Karpas-422 (cell line): ENCODE measurements at places on chromosomes 3 and 15. TPM values are rescaled to one million over a fixed set of nuclear protein-coding genes. Genes with fewer than 3 reads are reported as not detected.

DNA sequence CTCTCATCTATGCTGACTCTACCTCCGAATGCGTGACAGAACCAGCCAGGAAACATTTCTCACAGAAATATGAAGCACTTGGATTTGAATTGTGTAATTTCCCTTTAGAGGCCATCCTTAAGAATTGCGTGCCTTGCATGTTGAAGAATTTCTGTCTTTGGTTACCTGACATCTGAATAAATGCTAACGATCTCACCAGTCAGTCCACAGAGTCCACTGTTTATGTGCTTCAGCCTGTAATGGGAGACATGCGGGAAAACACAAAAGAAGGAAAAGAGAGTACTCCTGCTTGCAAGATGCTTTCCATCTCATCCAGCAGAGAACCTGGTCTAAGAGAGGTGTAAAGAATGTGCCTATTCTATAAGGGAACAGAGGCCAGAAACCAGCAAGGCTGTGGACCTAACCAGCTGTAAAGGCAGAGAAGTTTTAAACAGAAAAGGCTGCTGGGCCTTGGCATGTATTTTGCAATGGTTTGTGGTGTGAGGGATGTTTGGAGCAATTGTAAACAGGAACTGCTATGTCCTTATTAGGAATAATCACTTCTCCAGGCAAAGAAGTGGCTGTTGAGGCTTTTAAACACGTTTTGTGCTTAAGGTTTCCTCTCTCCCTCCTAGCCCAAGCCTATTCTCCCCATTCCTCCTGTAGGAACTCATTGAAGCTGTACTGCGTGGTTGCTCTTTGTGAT, 36.4 kb upstream of the BOC start:
- DNase-seq: no peak

GRCh38 chr3:196979545-196979944, 10.9 kb upstream of the PIGZ start:
- no peak for DNase-seq

DNA sequence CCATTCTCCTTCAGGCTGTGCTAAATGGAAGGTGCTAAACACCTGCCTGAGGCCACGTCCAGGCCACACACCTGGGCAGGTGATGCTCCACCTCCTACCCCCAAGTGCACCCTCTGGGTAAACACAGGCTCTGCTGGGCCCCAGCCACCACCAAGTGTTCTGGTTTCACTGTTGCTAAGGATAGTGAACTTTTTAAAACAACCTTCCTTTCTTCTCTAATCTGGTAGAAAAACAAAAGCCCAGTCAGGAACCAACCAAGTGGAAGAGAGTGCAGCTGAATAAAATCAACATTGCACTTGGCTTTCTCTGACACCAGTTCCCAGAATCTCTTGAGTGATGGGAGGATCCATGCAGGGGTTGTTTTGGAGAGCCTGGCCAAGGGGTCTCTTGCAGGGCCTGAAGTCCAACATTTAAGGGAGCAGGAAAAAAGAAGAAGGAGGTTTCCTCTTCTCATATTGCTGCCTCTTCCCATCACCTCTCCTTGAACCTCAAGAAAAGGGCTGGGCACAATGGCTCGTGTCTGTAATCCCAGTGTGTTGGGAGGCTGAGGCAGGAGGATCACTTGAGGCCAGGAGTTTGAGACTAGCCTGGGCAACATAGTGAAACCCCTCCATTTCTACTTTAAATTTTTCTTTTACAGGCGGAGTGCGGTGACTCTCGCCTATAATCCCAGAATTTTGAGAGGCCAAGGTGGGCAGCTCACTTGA, 26.2 kb upstream of the ATP13A3 start:
- DNase-seq: no peak

DNA sequence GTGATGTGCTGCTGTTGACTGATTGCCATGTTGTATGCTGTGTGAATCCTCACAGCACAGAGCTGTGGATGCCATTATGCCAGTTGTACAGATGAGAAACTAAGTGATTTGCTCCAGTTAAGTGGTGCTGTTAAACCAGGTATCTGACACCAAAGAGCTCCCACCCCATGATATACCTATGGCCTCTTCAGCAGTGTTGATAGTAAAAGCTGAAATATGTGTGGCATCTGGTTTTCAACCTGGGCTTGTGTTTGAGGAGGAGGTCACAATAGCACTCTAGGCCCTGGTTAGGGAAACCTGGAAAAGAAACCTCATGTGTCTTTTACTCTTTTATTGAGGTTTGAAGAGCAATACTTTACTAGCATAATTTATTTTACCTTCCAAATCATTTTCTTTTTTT, 21.4 kb downstream of the RAD54L2 start:
- DNase-seq: no peak

DNA sequence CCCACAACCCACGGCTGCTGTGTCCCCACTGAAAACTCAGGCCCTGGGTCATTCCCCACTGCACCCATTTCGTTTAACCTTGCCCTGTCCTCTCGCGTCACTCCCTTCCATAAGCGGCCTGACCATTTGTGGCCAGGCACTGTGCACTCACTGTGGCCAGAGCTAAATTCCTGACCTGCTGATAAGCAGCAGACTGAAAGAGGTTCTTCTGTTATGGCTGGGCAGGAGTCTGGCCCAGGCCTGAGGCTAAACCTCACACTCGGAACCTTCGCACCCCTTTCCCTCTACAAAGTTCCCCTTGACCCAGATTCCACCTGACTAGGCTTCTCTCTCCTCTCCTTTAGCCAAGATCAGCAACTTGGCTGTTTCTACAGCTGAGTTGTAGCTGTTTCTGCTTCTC, 62.3 kb downstream of the ADAMTS17 start:
- no peak for DNase-seq

DNA sequence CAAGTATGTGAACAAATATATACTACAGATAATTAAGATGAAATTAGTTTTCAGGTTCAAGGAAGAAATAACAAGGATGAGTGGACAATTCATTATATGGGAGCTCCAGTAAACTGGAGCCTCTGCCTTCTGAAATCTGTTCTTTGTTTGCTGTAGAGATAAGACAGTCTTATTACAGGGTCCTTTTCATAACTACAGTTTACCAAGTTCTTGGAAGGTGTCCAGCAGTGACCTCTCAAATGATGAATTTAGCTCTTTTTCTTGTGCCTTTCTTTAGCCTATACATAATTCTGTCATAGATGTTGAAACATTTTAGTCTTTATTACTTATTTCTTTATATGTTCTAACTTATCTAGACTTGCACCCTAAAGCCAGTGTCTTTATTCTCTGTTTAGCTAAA, 89.7 kb upstream of the GBE1 start:
- DNase-seq: no peak

GRCh38 chr3:42942693-42943092, 36.4 kb upstream of the GASK1A start:
- no peak for DNase-seq

DNA sequence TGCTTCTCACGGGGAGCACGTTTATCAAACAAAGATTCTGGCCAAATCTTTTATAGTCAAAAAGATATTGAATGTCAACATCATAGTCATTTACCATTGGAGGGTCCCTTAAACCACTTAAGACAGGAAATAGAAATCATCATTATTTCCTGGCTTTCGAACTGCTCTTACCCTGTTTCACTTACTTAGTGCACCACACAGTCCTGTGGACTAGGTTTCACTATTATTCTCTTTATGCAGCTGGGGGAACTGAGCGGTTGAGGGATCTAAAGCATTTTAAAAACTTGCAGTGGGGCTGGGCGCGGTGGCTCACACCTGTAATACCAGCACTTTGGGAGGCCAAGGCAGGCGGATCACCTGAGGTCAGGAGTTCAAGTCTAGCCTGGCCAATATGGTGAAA, 13.7 kb upstream of the TPRG1 start:
- DNase-seq: no peak

DNA sequence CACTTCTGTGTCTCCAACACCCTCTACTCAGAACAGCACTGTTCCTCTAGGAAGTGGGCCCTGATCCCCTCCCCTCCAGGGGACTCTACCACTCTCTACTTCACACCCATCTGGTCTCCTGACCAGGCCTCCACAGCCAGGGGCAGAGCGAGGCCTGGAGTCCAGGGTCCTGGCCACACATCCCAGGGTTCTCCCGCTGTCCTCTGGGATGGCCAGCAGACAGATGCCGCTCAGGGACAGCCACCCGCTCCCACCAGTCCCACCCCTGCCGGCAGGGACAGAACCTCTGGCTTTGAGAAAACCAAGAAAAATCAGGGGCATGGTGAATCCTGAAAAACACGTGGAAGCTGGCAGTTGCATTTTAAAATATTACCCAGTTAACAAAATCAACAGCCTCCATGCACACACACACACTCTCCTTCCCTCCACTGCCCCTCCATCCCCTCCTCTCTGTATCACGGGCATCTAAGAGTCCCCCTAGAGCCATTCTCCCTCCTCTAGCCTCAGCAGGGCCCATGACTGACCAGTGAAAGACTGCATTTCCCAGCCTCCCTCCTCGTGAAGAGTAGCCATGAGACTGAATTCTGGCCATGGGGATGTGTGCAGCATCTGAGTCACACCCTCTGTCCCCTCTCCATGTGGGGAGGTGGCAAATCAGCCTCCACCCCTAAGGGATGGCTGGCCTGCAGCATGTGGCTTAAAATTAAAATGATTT, 32.1 kb upstream of the IQSEC1 start:
- DNase-seq: no peak

Gene C3orf22
- not detected in 2 replicates for total RNA-seq

DNA sequence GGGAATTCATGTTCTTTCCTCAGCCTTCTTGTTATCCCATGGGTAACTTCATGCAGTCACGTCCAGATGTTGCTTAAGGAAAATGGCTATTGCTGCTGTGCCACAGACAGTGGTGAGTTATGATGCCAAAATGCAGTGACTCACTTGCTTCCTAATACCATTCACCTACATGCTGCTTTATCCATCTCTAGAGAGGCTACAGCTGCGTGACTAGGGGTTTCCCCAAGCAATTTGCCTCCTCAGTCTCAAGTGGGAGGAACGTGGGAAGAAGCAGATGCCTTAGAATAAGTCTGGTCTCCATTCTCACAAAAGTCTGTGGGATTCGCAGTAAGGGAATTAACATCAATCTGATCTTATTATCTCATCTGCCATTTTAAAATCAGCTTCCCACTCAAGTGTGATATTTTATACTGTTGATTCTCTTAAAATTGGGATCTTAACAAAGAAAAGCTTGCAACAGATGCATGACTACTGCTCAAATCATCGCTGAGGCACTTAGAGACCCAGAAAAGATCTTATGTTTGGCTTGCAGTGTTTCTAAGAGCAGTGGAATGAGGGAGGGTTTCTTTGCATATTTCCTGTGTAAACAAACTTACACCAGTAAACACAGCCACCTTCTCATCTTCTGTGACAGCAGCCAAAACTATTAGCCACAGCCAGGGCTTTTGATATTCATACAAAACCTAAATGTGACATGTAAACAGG, 62.0 kb upstream of the ACP3 start:
- DNase-seq: no peak

Gene SLC6A11
- not detected in 2 replicates for total RNA-seq

Gene MLH1
- total RNA-seq: 47.8 and 61.4 TPM in 2 replicates

GRCh38 chr15:83379579-83379959, 67.6 kb upstream of the SH3GL3 start:
- no peak for DNase-seq

Gene PDZRN3
- 17.5 and 22.4 TPM in 2 replicates for total RNA-seq

DNA sequence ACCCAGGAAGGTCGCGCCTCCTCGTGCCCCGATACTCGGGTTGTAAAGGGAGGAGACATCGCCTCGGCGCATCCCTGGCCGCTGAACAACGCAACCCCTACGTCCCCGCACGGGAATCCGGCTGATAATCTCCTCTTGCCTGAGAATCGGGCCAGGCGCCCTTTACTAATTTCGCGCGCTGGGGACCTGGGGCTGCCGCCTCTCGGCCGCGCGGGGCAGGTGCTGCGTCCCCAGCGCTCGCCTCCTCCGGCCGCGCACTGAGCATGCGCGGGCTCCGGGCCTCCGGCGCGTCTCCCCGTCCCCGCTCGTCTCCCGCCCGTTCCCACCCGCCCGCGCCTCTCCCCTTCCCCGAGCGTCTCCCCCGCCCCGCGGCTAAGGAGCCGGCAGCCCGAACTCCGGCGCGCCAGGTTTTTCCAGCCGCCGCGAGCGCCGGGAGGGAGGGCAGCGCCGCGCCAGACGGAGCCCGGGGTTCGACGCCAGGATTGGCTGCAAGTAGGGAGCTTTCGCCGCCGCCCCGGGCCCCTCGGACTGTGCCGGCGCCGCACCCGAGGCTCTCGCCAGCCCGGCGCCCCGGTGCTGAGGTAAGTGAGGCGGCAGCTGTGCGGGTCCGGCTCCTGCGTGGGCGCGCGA, at the start of gene CNTN4:
CNTN4 (plus strand) TSS at position 469 of the 630 bp plus-strand sequence.
- no peak for DNase-seq

DNA sequence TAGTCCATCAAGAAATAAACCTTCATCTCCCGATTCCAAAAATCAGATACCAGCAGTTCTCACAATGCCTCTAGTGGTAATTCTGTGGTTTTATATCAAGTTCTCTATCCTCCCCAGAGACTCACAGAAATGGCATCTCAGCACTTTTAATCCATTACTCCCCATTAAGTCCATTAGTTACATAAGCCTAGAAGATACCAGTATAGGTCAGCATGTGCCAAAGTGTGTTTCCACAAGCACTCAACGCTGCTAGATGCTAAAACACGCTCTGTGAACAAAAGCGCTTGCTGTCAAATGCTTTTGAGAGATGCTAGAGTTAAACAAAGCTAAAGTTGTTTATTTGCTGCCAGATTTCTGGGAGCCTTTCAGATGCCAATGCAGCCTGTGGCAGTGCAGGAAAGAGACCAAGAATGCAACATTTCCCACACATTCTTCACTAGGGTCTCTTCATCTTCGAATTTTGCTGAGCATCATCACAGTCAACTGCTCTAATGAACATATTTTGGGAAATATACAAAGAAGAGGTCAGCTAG, 918.8 kb upstream of the CFAP20DC start:
- DNase-seq: no peak

Gene RASL12
- total RNA-seq: not detected in 2 replicates

DNA sequence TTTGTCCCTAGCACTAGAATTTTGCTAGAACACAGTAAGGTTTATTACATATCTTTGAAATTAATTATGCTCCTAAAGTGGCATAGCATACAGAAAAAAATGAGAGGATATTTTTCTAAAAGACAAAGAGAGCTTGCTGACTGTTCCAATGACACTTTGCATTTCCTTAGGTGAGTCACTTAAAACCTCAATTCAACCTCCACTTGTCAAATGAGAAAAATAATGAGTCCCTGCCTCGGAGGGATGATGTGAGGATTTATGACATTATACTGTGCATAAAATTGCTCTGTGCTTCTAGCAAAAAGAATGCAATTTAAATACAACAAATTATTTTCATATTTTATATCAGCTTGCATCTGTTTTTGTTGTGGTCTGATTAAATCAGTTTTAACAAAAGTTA, 1417.0 kb upstream of the ALCAM start:
- DNase-seq: no peak

DNA sequence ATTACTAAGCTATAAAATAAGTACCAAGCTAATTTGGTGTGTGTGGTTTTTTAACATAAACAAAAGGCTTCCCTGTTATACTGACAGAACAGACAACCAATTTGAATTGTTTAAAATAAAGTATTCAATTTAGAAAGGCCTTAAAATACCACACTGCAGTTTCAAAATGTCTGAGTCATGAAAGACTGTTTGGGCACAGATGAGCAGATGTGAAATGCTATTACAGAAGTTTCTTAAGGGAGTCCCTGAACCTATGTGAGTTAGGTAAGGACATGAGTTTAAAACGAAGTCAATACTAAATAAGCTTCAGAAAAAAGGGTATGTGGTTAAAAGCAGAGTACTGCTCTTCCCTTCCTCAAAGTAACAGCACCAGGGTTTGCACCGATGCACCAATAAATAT, 69.7 kb upstream of the SETMAR start:
- no peak for DNase-seq

- DNase-seq: no peak
These were observed 76.5 kb downstream of the ACAP2 start for GRCh38 chr3:195366200-195366925.
